ENCODE measurements at places on chromosomes 3 and 15.

DNA sequence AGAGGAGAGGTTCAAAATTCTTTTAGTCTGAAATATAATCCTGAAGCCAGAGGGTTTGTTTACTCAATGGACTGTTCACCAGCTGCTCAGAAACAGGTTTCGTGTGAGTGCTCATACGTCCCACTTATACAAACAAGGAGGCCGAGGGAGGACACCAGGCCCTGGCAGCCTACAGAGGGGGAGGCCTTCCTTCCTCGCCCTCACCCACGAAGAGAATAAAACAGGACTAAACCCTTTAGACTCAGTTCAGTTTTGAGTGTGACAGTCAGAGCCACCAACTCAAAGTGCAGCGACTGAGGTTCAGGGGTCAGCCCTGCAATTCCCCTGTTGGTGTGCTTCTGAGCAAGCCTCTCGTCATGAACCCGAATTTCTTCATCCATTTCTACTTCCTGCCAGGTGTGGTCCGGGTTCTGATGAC, 17.3 kb downstream of the FAM174B start:
- no peak for DNase-seq

DNA sequence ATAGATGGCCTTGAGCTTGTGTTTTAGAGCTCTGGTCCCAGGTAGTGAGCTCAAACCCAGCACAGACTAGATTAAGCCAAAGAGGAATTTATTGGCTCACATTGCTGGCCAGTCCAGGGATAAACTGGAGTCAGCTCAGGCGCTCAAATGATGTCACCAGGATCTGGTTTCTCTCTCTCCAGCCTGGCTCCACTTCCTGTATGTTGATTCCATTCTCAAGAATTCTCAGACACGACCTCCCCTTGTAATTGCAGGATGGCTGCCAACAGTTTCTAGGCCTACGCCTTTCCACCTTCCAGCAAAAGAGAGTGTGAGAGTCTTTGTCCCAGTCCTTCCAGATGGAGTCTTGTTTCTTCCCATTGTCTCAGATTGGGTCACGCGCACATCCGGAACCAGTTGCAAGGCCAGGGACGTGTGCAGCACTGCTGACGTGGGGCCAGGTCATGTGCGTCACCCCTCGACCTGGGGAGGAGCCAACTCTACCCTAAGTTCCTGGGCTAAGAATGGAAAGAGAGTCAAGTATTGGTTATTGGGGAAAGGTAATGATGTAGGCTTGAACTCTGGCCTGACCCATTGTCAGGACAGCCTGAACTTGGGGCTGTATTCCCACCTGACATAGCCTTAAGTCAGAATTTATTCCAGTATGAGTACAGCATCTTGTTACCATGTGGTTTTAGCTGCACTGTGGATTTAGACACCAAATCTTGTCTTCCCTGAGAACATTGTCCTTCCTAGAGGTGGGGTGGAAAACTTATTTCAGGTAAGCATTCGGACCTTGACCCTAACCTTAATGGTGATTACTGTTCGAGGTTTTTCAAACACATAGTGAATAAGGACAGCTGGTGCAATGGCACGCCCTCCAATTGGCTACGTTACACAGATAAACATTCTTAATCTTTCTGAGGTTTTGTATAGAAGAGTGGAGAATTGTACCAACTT, 31.6 kb downstream of the CACNA1D start:
- peak; percentile 68 for DNase-seq

DNA sequence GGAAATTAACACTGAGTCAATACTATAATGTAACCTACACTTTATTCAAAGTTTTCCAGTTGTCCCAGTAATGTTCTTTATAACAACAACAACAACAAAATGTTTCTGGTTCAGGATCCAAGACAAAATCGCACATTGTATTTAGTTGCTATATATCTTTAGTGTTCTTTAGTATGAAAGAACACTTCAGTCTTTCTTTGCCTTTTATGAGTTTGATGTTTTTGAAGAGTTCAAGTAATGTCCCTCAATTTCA, 7.6 kb upstream of the GRAMD1C start:
- no peak for DNase-seq

- DNase-seq, result no peak
These were observed 76.1 kb downstream of the UBP1 start for GRCh38 chr3:33364060-33364459.

- no peak for DNase-seq
These were observed 44.8 kb downstream of the STRIT1 start for GRCh38 chr3:155248531-155249187.

Data from fibroblast of mammary gland (primary cell).